ENCODE measurements at places on chromosomes 3 and 15.
A peak's percentile ranks its signal among the peaks of the same experiment; 100 is the strongest.

GRCh38 chr3:185405664-185406063, 42.7 kb downstream of the MAP3K13 start:
- no peak for DNase-seq

DNA sequence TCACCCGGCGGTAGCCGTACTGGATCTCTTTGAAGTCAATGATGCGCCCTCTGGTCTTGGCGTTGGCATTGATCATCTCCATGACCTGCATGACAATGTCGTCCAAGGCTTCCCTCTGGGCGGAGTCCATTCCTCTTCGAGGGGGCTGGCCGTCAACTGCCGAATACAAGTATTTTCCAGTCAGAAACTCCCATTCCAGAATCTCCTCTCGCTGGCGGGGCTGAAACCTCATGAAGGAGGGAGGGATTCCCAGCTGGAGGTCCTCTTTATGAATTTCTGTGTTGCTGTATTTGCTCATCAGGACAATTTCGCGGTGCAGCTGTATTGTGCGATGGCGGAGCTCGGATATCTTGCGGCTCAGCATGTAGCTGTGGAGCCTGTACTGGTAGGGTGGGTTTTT, 73.4 kb downstream of the CHSY1 start:
- DNase-seq: no peak

GRCh38 chr3:52539010-52539653, 2.7 kb downstream of the UQCC5 start:
- DNase-seq: no peak

- DNase-seq: no peak
Measured at GRCh38 chr3:172391592-172392302, 56.5 kb downstream of the GHSR start.

DNA sequence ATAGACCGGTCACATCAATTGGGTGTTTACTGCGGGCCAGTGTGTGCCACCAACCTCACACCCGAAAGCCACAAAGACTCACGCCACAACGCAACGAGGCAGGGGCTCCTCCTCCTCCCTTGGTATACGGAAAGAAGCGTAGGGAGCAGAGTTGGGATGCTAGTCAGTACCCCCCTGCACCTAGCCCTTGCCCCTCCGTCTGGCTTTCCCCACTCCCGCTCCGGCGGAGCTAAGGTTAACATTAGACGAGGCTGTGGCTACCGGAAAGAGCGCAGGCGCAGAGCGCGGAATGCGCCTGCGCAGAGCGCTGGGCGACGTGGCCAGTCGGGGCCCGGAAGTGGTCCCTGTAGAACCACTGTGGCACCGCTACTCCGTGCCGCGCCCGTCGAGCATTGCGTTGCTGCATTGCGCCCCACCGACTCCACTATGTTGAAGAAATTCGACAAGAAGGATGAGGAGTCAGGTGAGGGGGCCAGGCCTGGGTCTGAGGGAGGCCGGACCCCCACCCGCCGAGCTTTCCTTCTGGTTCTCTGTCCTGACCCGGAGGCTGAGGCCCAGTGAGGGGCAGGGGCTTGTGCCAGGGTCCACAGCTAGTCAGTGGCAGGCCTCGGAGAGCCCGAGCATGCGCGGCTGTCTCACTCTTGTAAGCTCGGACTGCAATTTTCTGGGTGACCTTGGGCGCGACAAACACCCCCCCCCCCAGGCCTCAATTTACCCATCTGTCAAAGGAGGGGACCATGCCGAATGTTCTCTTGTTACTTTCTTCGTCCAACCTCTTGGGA, at the start of gene COPG1:
TSS of gene COPG1 (plus strand) at position 323 of the 782 bp plus-strand sequence. CDS start at position 427, 104 bp downstream.
- DNase-seq: peak; percentile 80

- DNase-seq: no peak
Measured at GRCh38 chr15:39704689-39705088, 78.0 kb downstream of the FSIP1 start.

- no peak for DNase-seq
Measured at GRCh38 chr3:185330644-185331043, 32.3 kb upstream of the MAP3K13 start.

- no peak for DNase-seq
Measured at GRCh38 chr3:4746241-4746958, 232.8 kb upstream of the BHLHE40 start.

GRCh38 chr3:8492744-8493511, 8.7 kb upstream of the LMCD1 start:
- no peak for DNase-seq

DNA sequence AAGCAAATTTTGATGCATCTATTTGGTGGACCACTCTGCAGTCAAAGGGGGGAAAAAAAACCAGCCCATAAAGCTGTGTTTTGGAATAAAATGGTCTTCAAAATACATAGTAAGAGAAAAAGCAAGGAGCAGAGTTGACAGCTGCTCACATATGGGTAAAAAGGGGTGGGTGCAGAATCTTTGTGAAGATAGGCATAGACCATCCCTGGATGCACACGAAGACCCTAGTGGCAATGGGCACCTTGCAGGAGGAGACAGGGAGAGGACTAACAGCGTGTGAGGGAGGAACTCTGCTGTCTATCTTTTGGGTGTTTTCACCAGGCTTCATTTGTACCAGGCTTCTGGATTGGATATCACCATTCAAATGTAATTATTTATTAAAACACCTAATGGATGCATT, 43.9 kb downstream of the CTNNB1 start:
- DNase-seq: no peak

DNA sequence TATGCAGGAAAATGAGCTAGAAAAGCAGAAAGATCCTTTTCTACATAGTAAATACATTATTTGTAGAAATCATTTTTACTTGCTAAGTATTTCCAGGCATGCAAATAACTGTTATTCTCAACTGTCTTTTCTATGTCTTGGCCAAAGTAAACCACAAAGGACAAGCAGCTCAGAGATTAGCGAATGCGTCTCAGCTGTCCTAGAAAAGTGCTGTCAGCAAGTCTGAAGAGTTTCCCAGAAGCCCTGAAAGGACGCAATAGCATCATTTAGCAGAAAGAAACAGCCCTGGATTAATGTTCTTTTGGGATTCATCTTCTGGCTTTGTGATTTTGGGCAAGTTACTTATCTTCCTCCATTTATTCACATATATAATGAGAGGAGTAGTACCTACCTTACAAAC, 100.3 kb downstream of the ZIC1 start:
- no peak for DNase-seq

GRCh38 chr3:196740481-196741248, 1.0 kb downstream of the PAK2 start:
- peak; percentile 9 for DNase-seq

GRCh38 chr15:41072013-41072412, 44.1 kb downstream of the INO80 start:
- no peak for DNase-seq

GRCh38 chr3:164132878-164133277, 945.4 kb downstream of the SI start:
- DNase-seq: no peak

All from T-helper 17 cell (primary cell).